ENCODE measurements at places on chromosomes 3 and 15.

- DNase-seq = no peak
Observed at GRCh38 chr3:988785-989184, 104.0 kb upstream of the CNTN6 start.

DNA sequence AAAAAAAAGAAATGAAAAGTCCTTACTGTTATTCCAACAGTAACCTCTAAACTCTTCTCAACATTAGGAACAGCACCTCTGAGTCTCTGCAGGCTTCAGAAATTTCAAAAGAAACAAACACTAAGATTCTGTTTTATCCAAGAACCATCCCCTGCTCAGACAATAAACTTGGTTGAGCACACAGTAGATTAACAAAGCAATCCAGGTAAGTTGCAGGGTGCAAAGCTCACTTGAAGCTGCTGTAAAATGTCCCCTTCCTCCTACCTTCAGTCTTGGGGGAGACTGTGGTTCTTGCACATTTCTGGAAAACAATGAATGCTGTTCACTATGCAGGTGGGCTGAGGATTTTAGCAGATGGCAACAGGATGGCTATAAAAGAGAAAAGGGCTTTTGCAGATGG lies 484.1 kb downstream of the IGSF11 start:
- no peak for DNase-seq

- no peak for DNase-seq
Observed at GRCh38 chr15:80563372-80563997, 131.6 kb upstream of the ABHD17C start.

DNA sequence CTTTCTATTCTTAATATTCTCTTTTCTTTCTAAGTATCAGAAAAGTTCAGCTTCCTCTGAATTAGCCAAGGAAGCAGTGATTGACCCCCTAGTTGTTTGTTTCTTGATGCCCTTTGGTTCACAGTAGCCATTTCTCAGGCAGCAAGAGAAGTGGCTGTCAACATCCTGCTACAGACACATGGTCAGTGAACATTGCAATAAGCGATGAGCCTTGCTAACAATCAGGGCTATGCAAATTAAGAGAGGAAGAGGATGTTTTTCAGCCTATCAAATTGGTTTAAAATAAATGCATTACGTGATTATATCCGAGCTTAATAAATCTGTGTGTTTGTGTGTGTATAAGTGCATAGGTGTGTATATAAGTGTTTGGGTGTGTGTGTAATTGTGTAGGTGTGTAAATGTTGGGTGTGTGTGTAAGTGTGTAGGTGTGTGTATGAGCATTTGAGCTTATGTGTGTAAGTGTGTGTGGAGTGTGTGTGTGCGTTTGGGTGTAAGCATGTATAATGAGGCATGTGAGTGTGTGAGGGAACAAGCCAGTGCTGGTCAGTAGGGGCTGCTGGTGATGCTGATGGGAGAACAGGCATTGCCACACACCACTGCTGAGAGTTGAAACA lies 78.1 kb upstream of the XCR1 start:
- no peak for DNase-seq

GRCh38 chr3:158863247-158863646 lies 61.4 kb downstream of the MFSD1 start:
- DNase-seq = no peak

- no peak for DNase-seq
Observed at GRCh38 chr3:180624714-180625113, 22.8 kb downstream of the TTC14 start.

GRCh38 chr3:188581792-188582191 lies 427.8 kb downstream of the LPP start:
- DNase-seq = no peak

- no peak for DNase-seq
Observed at GRCh38 chr15:50339717-50340116, 15.3 kb downstream of the GABPB1 start.

GRCh38 chr15:66714543-66714981 lies 12.5 kb downstream of the SMAD6 start:
- DNase-seq = peak; percentile 56

DNA sequence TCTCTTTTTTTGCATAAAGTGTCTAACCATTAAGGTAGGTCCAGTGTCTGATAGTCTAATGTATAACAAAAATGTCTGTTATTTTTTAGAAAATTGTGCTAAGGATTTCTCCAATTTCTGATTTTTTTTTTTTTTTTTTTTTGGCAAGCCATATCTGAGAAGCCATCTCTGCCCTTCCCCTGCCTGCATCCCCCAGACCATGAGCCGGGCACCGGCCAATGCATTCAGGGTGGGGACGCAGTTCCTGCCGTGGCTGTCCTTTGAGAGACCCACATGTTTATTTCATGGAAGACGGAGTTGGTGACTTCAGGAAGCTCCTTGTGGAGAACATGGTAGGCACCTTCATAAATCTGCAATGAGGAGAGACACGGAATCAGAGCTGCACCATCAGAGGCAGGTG lies 19.2 kb downstream of the ABTB1 start:
- no peak for DNase-seq

- DNase-seq = peak; percentile 45
Observed at GRCh38 chr15:48458876-48459275, 127.6 kb downstream of the DUT start.

GRCh38 chr3:55283441-55283925 lies 203.6 kb downstream of the WNT5A start:
- no peak for DNase-seq

- no peak for DNase-seq
Observed at GRCh38 chr15:65818927-65819562, 27.0 kb upstream of the DENND4A start.

GRCh38 chr3:189629803-189630455 lies 1.3 kb upstream of the TP63 start:
- DNase-seq = peak; percentile 9

- DNase-seq = no peak
Observed at GRCh38 chr15:55289011-55289745, 435 bp downstream of the RAB27A start.

GRCh38 chr3:149314807-149315578 lies 18.4 kb downstream of the TM4SF18 start:
- peak; percentile 92 for DNase-seq

DNA sequence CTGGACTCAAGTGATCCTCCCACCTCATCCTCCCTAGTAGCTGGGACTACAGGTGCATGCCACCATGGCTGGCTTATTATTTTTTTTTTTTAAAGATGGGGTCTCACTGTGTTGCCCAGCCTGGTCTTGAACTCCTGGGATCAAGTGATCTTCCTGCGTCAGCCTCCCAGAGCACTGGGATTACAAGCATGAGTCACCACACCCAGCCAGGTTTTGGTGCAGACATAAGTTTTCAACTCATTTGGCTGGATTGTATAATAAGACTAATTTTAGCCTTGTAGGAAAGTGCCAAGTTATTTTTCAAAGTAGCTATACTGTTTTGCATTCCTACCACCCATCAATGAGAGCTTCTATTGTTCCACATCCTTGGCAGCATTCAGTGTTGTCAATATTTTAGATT lies 32.1 kb downstream of the BUB1B start:
- DNase-seq = peak; percentile 28

DNA sequence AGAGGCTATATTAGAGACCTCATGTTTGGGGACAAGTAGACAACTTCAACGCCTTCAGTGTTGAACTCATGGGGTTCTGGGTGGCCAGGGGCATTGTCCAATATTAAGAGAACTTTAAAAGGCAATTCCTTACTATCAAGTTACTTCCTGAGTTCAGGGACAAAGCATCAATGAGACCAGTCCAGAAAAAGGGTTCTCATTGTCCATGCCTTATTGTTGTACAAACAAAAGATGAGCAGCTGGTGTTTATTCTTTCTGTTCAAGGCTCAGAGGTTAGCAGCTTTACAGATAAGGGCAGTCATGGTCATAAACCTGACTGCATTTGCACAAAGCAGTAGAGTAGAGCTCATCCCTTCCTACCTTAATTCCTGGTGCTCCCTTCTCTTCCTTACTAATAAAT lies 18.5 kb upstream of the PDHB start:
- DNase-seq = no peak

- DNase-seq = peak; percentile 74
Observed at GRCh38 chr3:11601446-11602238, 42.1 kb downstream of the VGLL4 start.

GRCh38 chr15:91469632-91470567 lies 369.8 kb downstream of the SV2B start:
- no peak for DNase-seq

DNA sequence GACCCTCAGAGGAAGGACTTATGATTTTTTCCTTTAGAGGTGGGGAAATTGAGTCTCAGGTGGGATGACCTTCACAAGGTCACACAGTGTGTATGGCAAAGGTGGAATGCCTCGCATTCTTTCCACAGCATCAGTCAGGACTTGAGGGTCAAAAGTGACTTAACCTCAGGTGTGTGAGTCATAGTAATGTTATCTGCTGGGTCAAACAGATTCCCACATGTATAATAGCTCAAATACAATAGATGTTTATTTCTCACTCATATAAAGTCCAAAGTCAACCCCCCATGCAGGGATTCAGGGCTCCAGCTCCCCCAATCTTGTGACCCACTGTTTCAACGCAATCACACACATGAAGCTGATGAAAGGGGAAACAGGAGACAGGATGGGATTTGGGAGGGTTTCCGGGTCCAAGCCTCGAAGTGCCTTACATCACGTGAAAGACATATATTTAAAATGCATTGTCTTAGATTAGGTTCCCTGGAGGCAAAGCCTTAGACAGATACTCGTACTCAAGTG lies 34.0 kb upstream of the CCDC174 start:
- no peak for DNase-seq

GRCh38 chr3:170739410-170739809 lies 130.6 kb downstream of the RPL22L1 start:
- no peak for DNase-seq

- no peak for DNase-seq
Observed at GRCh38 chr3:144119633-144120032, 148.0 kb downstream of the DIPK2A start.

DNA sequence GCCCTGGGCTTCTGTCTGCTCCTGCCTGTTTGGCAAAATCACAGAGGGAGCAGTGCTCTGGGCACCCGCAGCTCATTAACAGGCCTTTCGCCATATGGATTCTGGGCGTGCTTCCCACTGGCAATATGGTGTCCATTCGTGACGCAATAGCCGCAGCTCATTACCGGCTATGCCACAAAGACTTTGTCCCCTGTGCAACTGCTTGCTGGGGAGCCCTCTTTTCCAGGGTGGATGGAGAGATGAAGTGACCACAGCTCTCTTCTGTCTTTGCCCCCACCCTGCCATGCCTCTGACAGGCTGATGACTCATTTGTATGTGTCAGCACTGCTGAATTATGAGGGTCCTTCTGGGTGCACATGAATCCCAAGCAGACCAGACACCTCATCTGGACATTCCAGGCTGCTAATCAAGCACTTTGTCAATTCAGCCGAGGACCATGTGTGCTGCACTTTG lies 214.3 kb upstream of the FEZF2 start:
- peak; percentile 98 for DNase-seq

GRCh38 chr15:36644191-36644896 lies 64.9 kb downstream of the CDIN1 start:
- peak; percentile 25 for DNase-seq

DNA sequence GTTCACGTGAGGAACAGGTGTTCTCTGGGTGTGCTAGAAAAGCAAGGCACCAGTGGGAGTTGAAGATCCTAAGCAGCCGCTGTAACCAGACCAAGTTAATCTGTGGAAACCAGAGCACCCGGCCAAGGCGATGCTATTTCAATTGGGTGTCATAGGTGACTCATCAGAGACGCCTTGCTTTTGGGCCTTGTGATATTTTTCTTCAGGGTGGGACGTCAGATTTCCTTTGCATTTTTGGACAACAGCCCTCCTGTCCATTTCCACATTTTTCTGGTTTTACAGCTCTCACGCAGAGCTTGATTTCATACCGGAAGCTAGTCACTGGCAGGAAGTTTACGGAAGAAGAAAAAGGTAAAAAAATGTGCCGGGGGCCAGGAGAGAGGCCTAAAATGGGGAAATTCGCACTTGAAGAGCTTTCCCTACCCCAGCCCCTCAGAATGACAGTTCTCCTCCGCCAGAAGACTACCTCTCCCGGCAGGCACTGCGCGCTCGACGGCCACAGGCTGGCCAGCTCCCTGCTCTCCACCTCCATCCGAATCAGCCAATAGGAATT lies 471 bp upstream of the KBTBD8 start:
- no peak for DNase-seq

DNA sequence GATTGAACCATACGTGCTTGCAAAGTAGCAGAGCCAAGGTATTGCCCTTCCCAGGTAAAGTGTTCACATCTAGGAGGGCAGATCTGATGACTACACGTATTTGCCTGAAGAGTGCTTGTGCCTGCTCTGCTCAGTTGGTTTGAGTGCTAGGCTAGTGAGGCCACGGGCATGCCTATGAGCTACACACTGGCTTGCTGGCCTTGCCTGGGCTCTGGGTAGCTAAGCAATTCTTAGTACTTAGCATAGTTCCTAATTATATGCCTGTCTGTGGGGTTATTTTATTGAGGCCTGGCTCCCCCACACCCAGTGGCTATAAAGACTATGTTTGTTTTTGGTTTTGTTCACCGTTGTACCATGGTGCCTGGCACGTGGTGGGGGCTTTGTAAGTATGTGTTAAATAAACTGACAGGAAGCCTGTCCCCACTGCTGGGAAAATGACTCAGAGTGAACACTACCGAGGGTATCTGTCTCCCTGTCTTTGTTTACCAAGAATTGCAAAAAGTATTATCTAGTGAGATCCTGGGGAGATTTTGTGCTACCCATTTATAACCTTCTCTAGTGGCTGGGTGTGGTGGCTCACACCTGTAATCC lies 72.1 kb upstream of the ETV5 start:
- no peak for DNase-seq

- no peak for DNase-seq
Observed at GRCh38 chr15:59116141-59116540, 11.2 kb downstream of the CCNB2 start.
